ENCODE measurements at places on chromosomes 3 and 15.
A peak's percentile ranks its signal among the peaks of the same experiment; 100 is the strongest.

DNA sequence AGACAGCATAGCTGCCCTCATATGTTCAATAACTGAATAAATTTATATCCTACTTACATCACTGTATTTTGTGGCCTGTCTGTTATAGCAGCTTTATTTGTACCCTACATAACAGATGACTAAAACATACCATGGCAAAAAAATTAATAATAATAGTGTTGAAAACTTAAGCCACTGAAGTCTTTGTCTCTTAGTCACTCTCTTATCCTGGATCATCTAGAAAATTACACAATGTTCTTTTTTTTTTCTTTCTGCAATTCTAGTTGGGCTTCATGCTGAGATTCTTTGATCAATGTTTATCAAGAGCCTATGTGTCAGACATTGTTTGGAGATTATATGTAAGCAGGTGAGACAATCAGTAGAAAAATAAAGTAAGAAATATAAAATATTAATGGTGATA lies 519.3 kb upstream of the ARPP21 start:
- DNase-seq, result no peak

DNA sequence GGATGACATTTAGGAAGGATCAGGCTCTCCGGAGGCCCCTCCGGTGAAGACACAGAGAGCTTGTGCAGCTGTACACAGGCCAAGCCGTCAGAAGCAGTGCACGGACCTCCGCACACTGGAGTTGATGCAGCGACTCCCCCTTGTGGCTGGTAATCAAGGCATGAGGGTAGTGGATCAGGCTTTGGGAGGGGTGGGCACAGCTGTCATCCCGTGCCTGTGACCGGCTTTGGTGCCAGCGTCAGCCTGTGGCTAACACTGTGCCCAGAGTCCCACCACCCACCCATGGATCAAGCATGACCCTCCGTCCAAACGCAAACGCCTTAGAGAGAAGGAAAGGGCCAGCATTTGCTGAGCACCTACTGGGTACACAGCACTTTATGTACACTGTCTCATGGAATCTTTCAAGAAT lies 8.2 kb upstream of the GRIP2 start:
- peak; percentile 59 for DNase-seq

GRCh38 chr3:59424268-59425010 lies 374.6 kb upstream of the CFAP20DC start:
- peak; percentile 59 for DNase-seq

GRCh38 chr15:85116925-85117646 lies 135.4 kb downstream of the PDE8A start:
- DNase-seq, result no peak

DNA sequence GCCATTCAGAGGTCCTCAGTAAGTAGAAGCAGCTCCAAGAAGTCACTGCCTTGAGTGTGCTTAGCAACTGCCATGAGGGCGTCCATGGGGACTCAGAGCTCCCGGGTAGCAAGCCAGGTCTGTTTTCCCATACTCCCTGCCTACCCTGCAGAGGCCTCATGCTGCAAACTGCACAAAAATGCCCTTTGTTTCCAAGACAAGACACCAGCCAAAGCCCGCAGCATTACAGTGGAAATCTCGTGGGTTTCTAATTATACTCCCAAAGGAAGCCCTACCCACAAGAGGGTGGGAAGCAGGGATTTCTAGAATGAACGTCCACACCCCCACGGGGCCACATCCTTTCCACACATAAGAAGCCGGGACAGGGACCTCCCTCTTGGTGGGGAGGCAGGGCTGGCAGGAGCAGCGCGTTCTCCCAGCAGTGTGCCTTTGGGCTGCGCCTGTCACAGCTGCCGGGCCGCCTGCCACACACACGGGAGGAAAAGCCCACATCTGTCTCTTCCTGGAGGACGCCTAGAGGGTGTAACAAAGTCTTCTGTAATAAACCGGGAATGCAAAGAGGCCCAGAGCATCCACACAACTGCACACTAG lies 31.1 kb downstream of the FAM174B start:
- no peak for DNase-seq

DNA sequence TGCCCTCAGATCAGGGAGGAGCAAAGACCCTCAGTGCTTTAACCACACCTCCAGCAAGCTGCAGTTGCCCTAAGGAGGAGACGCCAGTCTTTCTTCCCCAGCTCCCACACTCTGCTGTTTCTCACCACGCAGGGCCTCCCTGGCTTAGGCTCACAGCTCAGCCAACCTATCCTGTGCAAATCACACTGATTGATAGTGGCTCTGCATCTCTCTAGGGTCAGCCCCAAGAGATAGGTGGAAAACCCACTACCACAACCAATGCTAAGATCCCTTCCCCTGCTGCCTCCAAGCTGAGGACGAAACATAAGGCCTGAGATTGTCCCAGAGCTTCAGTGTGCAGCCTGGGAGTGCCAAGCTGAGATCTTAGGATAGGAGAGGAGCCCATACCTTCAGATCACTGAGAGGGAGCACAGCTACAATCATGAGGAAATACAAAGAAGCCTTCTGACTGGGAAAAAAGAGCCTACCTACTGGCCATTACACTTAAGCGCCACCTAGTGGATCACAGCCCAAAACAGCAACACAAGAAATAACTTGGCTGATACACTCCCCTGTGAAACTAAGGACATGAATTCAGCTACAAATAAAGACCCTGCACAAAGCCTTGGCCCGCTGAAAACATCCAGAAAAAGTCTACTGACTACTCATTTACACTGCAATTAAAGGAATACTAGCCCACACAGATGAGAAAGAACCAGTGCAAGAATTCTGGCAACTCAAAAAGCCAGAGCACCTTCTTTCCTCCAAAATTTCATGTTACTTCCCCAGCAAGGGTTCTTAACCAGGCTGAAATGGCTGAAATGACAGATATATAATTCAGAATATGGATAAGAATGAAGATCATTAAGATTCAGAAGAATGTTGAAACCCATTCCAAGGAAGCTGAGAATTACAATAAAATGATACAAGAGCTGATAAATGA lies 271.5 kb upstream of the DCBLD2 start:
- no peak for DNase-seq

- DNase-seq, result no peak
Observed at GRCh38 chr3:135460273-135460672, 505.3 kb upstream of the PPP2R3A start.

All from natural killer cell (primary cell).